Type B pancreatic cell (in vitro differentiated cells): ENCODE measurements at places on chromosomes 3 and 15. TPM values are rescaled to one million over a fixed set of nuclear protein-coding genes. Genes with fewer than 3 reads are reported as not detected.

- H3K36me3 ChIP-seq: no peaks in the 10 kb centered on the region
- no peak for DNase-seq
- H3K27ac ChIP-seq: no peak overlapping the region
- peaks cover 4% of the 10 kb centered on the region for H3K27me3 ChIP-seq
- no peaks in the 10 kb centered on the region for H3K4me1 ChIP-seq
- H3K4me3 ChIP-seq: no peak overlapping the region
These were observed 66.5 kb downstream of the ADAMTSL3 start for GRCh38 chr15:83720468-83720867.

DNA sequence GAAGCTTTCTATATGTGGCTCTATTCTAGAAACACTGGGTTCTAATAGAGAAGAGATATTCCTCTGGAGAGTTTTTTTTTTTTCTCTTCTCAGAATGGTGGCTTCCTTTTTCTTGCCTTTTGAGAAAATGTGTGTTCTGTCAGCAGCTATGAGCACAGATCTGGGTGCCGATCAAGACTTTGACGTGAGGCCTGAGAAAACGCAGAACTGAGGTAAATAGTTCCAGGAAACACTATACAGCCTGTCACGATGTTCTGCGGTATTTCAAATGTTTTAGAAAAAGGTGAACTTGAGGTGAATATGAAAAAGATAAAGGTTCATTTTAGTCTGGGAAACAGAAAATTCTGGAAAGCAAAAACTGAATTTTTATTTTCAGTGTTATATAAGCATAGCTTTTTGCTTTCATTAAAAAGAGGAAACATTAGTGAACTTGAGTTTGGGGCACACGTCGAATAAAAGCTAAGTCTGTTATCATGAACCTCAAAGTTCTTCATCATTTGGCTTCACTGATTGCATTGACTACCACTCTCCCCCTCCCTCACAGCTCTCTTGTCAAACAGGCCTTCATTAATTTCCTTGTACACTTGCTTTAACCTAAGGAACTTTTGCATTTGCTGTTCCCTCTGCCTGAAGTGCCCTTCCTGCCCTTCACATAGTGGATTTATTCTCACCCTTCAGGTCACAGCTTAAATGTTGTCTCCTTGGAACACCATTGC is 265.1 kb downstream of the NFKBIZ start:
- H3K27ac ChIP-seq: peak overlapping the region; percentile 91
- no peaks in the 10 kb centered on the region for H3K27me3 ChIP-seq
- no peaks in the 10 kb centered on the region for H3K36me3 ChIP-seq
- DNase-seq: no peak
- H3K4me3 ChIP-seq: no peak overlapping the region

DNA sequence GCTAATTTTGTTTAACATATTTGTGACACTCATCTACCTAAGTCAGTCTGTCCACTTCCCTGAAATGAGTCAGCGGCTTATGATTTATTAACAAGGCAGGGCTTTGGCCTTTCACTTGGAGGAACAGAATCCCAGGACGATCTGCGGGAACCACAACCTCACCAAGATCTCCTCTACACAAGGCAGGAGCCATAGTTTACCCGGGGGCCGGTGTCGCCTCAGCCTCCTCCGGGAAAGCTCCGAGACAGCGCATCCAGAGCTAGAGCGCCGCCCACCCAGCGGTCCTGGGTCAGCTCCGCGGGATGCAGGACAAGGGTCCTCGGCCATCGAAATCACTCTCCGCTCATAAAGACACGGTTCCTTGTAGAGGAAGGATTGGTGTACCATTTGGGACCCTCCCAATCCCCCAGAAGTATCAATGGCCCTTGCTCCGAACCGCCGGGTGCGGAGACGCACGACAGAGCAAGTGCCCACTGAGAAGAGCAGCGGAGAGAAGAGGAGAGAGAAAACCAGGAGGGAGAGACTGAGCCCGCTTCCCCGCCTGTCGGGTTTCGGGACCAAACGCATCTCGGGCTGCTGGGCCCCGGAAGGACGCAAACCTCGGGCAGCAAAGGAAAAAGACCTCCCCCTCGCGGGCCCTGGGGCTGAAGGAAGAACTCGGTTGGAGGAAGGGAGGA is 13.1 kb upstream of the ALCAM start:
- no peaks in the 10 kb centered on the region for H3K36me3 ChIP-seq
- H3K4me3 ChIP-seq: peak overlapping the region; percentile 86
- H3K4me1 ChIP-seq: peaks cover 25% of the 10 kb centered on the region
- DNase-seq: no peak
- peak overlapping the region; percentile 0 for H3K27ac ChIP-seq

- H3K36me3 ChIP-seq: no peaks in the 10 kb centered on the region
- H3K4me3 ChIP-seq: no peak overlapping the region
These were observed 240.7 kb downstream of the SHOX2 start for GRCh38 chr3:157865352-157866000.

DNA sequence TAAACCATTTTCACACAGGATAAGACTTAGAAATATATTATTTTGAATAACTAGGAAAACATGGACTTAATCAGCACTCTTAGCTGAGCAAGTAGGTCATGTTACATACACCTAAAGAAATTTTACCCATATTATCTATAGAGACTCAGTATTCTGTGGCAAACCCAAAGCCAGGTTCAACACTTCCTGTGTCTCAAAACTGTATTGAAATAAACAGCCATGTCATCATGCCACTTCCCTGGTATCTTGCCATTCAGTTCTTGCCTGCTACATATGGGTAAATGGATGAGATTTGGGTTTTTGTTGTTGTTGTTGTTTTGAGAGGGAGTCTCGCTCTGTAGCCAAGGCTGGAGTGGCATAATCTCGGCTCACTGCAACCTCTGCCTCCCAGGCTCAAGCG is 141.5 kb upstream of the PLXND1 start:
- no peak for DNase-seq
- no peaks in the 10 kb centered on the region for H3K27me3 ChIP-seq
- no peak overlapping the region for H3K4me3 ChIP-seq
- H3K4me1 ChIP-seq: peaks cover 17% of the 10 kb centered on the region
- H3K27ac ChIP-seq: no peak overlapping the region
- peaks cover 5% of the 10 kb centered on the region for H3K36me3 ChIP-seq

Gene OR5H15
- total RNA-seq: not detected in 2 replicates

Gene VGLL3
- total RNA-seq: 11.1 and 25.3 TPM in 2 replicates

Gene EEFSEC
- total RNA-seq: 9.6 and 16.6 TPM in 2 replicates

Gene CPLX3
- total RNA-seq: not detected in 2 replicates

Gene IL12A
- 0.31 and 0.34 TPM in 2 replicates for total RNA-seq
